ENCODE measurements at places on chromosomes 4 and X.
A peak's percentile ranks its signal among the peaks of the same experiment; 100 is the strongest.

GRCh38 chrX:49892542-49892941 is 13.3 kb downstream of the USP27X start:
- DNase-seq, result no peak

DNA sequence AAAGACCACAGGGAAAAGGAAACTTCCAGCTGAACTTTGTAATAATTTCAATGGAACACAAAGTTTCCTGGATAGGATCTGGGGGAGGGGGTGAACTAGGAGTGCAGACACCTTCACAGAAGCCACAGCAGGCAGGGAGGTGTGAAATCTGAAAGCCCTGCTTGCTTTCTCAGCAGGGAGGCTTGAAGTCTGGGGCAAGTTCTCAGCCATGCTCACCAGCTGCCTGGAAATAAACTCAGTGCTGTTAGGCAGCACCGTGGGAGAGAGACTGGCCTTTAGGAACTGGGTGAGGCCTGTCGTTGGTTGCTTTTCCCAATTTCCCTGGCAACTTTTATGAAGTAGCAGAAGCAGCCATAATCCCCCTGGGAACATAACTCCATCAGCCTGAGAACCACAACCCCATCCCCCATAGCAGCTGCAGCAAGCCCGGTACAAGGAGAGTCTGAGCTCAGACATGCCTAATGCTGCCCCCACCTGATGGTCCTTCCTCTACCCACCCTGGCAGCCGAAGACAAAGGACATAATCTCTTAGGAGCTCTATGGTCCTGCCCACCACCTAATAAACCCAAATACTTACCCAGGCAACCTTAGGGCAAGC is 39.2 kb upstream of the NMU start:
- no peak for DNase-seq

DNA sequence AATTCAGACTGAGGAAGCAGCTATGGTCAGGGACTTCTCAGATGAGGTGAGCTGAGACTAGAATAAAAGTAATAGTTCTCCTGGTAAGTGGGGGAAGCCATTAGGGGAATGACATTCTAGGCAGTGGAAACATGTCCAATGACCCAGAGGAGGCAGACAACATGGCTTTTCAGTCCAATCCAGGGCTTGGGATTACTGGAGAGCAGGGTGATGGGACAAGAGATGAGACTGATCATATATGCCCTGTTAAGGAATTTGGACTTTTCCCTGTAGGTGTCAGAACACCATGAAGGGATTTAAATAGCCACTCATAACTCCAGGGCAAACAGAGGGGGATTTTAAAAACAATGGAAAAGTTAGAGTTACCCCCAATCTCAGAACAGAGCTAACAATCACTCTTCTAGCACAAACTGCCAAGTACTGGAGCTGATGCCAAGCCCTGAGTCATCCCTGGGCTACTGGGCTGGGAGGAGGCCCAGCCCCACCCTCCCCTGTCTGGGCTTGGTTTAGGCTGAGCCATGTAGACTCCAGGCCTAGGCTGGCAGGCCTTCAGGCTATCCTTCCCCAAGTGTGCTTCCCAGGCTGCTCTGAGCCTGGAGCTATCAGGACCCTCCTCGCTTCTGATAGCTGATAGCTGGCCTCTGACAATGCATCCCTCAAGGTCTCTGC is 22.7 kb upstream of the MSN start:
- peak; percentile 86 for DNase-seq

DNA sequence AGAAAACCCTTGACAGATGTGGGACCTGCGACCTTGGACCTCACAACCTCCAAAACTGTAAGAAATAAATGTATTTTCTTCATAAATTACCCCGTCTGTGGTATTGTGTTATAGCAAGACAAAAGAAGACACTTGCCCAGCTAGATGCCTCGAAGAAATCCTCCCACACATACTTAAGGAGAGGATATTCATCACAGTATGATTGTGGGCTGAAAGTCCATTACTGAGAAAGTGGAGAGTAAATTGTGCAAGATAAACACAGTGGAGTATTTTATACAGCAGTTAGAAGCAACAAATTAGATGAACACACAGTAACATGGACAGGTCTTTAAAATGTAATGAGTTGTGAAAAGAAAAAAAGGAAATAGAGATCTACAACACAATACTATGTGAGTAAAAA is 25.8 kb upstream of the PLA2G12A start:
- DNase-seq, result no peak

- peak; percentile 42 for DNase-seq
Observed at GRCh38 chr4:65007841-65008439, 598.7 kb upstream of the TECRL start.

DNA sequence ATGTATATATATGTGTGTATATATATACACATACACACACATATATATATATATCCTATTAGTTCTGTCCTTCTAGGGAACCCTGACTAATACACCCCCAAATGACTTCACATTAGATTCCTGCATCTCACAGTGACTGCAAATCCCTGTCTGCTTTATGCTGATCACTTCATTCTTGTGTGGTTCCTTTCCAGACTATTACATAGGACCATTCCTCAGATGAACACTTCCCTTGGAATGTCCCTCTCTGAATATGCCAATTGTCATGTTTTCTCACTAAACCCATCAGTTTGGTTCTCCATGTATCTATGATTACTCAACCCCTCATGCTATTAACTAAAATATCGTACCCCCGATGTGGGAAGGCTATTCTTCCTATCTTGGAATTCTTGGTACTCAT is 605.2 kb upstream of the NR3C2 start:
- DNase-seq, result no peak

- no peak for DNase-seq
Observed at GRCh38 chrX:46328133-46328532, 217.1 kb downstream of the ZNF674 start.

- DNase-seq, result no peak
Observed at GRCh38 chr4:165604181-165604580, 225.4 kb downstream of the CPE start.

GRCh38 chrX:134502686-134503085 is 42.7 kb downstream of the HPRT1 start:
- no peak for DNase-seq

- DNase-seq, result no peak
Observed at GRCh38 chrX:107750861-107751445, 24.6 kb downstream of the TSC22D3 start.

DNA sequence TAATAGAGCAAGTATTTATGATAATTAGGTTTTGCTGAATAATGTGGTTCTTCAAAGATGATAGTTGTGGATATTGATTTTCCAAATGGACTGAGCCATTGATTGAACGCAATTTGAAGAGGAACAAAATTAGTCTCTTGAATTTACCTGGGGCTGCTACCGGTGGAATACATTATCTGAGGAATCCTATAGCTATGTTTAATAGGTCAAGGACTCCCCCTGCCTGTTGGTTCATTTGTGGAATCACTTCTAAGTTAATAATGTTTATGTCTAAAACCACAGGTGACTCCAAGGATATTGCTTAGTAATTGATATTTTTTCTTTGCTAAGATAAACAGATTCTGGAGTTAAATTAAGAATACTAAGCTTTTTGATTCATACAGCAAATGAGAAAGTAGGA is 576.0 kb upstream of the PABPC4L start:
- peak; percentile 49 for DNase-seq

DNA sequence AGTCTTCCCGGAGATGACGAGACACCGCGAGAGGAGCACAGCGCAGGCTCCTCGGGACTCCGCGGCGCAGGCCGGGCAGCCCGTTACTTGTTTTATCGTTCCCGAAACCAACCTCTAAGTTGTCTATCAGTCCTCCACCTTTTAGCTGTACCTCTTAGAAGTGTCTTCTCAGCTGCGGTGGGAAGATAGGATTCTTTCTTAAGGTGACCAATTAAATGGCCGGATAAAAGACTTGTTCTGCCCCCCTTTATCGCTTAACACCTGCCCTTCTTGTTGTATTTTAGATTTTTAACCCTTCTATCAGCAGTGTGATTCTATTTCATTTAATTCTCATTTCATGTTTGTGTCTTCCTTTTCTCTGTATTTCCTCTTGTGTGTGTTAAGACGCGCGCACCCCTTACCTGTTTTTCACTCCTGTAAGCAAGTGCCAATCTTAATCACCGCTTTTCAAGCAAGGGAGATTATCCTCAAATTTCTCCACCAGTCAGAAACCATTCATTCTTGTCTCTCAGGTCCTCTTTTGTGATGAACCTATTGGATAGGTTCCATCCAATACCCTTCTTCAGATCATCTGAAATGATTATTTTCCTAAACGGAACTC is at the start of gene SLC9B2:
SLC9B2 (minus strand) TSS at position 15 of the 601 bp plus-strand sequence. CDS start 9,211 bp downstream, outside the sequence.
- DNase-seq, result no peak

DNA sequence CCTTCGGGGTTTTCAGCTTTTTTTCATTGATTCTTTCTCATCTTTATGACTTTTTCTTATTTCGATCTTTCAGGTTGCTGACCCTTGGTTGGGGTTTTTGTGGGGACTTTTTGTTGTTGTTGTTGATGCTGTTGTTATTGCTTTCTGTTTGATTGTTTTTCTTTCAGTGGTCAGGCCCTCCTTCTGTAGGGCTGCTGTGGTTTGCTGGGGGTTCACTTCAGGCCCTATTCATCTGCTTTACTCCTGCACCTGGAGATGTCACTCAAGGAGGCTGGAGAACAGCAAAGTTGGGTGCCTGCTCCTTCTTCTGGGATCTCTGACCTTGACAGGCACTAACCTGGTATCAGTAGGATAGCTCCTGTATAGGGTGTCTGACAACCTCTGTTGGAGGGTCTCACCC is 39.9 kb upstream of the PCDH18 start:
- no peak for DNase-seq

DNA sequence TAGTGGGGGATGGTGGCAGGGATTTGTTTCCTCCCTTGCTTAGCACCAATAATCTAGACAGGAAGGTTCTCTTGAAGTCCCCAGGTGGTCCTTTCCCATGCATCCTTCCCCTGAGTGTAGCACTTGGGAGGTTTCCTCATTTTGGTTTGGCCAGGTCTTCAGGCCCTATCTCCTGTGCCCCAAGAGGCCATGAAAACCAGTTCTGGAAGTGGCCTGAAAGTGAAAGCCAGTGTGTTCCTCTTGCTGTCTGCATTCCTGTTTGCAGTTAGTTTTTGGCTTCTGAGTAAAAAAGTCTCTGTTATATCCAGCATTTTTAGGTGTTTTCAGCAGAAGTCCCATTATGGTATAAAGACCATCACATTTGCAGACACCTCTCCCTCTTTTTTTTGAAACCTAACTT is 59.5 kb downstream of the MTM1 start:
- no peak for DNase-seq

- no peak for DNase-seq
Observed at GRCh38 chr4:107402291-107402690, 317.7 kb downstream of the PAPSS1 start.

DNA sequence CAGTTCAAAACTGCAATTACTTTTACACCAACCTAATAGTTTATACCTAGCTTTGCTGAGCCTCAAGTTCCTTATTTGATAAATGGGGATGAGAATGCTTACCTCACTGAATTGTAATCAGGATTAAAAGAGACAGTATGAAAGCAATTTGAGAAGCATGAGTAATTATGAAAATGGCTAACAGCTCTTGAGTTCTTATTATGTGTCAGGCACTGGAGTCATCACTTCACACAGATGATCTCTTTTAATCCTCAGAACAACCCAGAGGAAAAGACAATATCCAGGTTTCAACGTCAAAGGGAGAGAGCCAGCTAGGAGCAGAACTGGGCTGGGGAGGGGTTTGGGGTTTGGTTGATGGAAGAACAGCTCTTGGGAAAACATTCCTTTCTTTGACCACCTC is 221.0 kb upstream of the NWD2 start:
- DNase-seq, result no peak
